ENCODE measurements at places on chromosomes 4 and X. TPM values are rescaled to one million over a fixed set of nuclear protein-coding genes. Genes with fewer than 3 reads are reported as not detected.

DNA sequence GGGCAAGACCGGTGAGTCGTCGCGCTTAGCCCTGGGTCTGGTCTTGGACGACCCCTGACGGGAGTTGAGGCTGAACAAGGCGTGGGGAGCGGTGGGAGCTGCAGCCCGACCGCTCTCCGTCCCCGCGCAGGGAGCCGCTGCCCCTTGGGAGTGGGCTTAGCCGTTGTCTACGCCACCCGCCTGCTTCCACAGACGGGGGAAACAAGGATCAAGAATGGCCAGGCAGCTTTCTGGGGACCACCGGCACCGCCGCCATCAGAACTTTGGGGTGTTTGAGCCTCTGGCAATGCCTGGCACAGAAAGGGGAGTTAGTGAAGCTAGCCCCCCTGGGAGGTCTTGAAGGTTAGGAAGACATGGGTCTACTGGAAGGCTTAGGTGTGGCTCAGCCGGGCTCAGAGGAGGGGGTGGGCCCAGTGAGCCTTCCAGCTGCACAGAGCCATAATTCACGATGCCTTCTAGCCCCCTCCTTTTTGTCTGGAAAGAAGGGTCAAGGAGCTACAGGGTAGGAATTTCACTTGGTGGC lies 583 bp downstream of the RASL11B start:
- no peak for DNase-seq

GRCh38 chr4:171186700-171187099 lies 626.5 kb upstream of the GALNTL6 start:
- DNase-seq: no peak

DNA sequence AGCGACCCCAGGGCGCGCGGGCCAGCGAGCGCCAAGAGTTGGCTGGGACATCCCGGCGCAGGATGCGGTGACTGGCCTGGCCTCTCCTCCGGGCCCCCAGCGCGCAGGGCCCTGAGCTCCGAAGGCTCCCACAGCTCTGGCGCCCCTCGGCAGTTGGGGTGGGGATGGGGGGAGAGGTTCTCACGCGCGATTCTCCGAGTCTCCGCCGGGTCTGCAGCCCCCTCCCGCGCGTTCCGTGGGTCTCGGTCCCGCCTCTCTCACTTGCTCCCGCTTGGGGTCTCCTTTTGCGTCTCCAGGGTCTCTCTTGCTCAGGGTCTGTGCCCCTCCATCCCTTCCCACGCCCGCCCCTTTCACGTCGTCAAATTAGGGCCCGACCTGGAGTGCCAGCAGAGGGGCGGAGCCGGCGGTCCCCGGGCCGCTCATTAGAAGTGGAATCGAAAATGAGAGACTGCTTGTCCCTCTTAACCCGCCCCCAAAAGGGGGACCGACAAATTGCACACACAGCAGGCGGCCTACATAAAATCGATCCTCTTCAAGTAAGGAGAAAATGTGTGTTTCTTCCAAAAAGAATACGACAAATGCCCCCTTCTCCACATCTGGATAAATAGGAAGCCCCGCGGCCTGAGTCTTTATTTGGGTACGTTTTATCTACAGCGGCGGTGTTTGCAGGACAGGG lies 877 bp upstream of the NKX1-1 start:
- no peak for DNase-seq

GRCh38 chr4:56086561-56086960 lies 137.8 kb downstream of the CEP135 start:
- no peak for DNase-seq

- DNase-seq: no peak
Observed at GRCh38 chrX:124254611-124255010, 77.8 kb upstream of the TEX13D start.

The FHDC1 gene
- total RNA-seq: 0.05 TPM

The H2BW2 gene
- not detected for total RNA-seq
